Hair follicular keratinocyte (primary cell): ENCODE measurements at places on chromosomes 1 and 21. TPM values are rescaled to one million over a fixed set of nuclear protein-coding genes. Genes with fewer than 3 reads are reported as not detected.

DCDC2B gene
- not detected in 2 replicates for total RNA-seq

HPCAL4 gene
- total RNA-seq: not detected in 2 replicates

SLC5A3 gene
- 6.3 and 8.9 TPM in 2 replicates for total RNA-seq

FMN2 gene
- not detected in 2 replicates for total RNA-seq

LCE1A gene
- total RNA-seq: 2.9 TPM in 1 of 2 replicates, not detected in the other

DENND4B gene
- total RNA-seq: 10.9 and 14.4 TPM in 2 replicates

RIMS3 gene
- 3.1 and 3.6 TPM in 2 replicates for total RNA-seq

KLHDC9 gene
- 0.68 and 2.7 TPM in 2 replicates for total RNA-seq

S100A12 gene
- 0.49 and 1.7 TPM in 2 replicates for total RNA-seq

KRTAP19-3 gene
- not detected in 2 replicates for total RNA-seq
